Pancreas (tissue), 10 donors: ENCODE measurements at places on chromosomes 4 and X. TPM values are rescaled to one million over a fixed set of nuclear protein-coding genes. Genes with fewer than 3 reads are reported as not detected.

DNA sequence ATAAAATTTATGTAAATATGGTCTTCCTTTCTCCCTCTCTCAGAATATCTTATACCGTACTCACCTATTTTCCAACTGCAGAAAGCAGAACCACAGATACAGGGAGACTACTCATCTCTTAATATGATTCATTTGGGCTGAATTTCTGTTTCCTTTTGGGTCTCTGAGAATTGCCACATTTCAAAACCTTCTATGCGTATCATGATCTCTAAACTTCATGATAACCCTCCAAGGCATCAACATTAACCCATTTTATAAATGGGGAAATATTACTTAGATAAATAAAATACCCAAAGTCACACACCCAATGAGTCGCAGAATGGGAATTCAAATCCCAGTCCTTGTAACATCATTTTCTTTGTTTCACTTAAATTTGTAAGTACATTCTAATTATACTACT is 16.6 kb upstream of the PRDM8 start:
- no peak for DNase-seq

- DNase-seq = no peak
Measured at GRCh38 chrX:105725228-105725627, 97.1 kb upstream of the NRK start.

GRCh38 chr4:120948382-120948781 is 25.9 kb upstream of the PRDM5 start:
- DNase-seq = no peak

DNA sequence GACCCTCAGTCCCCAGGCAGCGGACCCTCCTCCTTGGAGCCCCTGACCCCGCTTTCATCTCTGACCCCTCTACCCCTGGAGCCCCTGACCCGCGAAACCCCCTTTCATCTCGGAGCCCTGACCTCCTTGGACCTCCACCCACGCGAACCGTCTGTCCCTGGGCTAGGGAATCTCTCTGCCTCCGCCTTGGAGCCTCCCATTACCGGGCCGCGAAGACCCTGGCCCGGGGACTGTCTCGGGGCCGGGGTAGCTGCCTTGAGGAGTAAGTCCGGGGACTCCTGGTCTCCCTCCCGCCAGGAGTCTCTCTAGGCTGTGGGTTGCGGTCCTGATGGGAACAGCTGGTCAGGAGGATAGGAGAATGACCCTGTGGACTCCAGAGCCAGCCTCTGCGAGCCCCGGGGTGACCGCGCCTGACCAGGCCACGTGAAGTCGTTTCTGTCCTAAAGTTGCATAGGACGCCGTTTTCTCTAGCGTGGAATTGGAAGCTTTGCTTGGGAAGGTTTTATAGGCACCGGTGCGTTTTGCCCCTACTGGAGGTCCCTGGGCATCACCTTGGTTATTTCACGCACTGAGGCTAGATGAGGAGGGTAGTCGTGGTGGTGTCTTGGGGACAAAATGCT is 824 bp downstream of the TBC1D14 start:
- DNase-seq = peak; percentile 80

Gene SAGE1
- 0.47 TPM for total RNA-seq

Gene SLC6A14
- total RNA-seq = 0.08 TPM
